Brain microvascular endothelial cell (primary cell): ENCODE measurements at places on chromosomes 1 and 21.

DNA sequence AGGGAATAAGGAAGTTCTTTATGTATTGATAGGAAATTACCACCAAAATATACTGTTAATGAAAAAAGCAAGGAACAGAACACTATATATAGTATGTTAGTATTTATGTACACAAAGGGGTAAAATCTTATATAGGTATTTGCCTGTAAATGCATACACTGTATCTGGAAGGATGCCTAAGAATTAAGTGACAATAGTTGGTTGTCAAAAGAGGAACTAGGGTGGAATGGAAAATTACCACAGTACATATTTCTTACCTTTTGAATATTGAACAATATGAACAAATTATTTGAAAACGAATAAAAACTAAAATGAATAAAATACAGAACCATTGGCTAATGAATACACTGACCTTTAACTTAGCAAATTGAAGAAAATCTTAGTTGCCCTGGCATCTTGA lies 13.6 kb downstream of the ARPC5 start:
- no peak for DNase-seq

- peak; percentile 43 for DNase-seq
These were observed 923 bp upstream of the IFNGR2 start for GRCh38 chr21:33402001-33402979.

- no peak for DNase-seq
These were observed 4.5 kb downstream of the CNR2 start for GRCh38 chr1:23908453-23909341.

DNA sequence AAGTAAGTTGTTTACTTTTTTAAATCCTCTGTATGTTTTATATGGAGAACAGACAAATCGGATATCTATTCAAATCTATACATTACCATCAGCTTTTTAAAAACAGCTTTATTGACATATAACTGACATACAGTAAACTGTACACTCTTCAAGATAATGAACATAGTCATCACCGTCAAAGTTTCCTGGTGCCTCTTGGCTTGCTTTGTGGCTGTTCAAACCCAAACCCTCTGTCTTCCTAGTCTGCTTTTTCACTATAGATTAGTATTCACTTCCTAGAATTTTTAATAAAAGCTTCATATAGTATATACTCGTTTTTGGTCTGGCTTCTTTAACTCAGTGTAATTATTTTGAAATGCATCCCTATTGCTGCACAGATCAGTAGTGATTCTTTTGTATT lies 56.4 kb upstream of the TPTE start:
- no peak for DNase-seq

DNA sequence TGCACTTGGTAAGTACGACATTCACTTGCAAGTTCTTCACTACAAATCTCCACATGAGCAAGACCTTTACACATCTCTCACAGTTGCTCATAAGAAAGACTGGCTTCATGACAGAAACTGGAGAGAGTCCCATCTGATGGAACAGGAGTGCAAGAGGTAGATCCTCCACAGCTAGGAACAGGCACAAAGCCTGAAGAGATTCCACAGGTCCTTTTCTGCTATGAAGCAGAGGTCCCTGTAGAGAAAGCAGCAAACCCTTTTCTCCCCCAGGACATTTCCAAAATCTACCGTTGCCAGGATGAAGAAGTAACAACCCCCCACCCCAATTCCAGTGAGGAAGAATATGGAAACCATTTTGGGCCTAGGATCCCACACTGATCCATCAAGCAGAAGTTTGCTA lies 47.3 kb downstream of the EIF4G3 start:
- DNase-seq, result no peak

- DNase-seq, result no peak
These were observed 82.5 kb downstream of the DESI2 start for GRCh38 chr1:244735404-244735803.

DNA sequence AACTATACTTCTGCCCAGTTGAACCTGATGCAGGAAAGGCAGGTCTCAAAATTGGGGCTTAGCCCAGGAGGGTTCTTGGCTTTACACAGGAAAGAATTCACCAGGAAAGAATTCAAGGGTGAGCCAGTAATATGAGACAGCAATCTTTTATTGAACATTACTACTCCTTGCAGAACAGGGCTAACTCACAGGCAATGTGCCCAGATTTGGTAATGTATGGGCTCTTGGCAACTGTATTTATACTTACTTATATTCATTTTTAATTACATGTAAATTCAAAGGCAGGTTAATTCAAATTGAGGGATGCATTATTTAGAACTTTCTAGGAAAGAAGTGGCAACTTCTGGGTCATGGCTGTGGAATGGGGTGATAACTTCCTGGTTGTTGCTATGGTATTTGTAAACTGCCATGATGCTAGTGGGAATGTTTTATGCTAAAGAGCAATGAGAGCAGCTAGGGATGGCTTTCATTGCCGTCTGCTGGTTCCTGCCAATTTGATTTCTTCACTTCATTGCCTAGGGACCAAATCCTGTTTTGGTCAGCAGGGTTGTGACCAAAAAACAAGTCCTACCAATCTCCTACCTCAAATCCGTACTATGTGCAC lies 107.5 kb downstream of the CHRM3 start:
- DNase-seq, result no peak

DNA sequence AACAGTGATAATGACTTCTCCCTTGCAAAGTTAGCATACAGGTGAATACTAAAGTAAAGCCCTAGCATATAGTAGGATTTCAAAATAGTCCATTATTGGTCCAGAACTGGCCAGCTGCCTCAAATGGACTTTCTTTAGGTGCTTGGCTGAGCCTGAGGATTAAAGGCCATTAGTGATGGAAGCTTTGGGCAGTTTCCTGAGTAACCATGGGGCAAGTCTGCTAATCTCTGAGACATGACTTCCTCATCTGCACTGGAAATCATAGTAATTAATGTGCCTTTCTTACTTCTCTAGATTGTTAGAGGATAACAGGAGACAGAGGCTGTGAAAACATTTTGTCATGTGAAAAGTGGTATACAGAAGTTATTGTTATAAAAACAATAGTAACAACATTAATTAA lies 156.5 kb upstream of the UBE2U start:
- no peak for DNase-seq

DNA sequence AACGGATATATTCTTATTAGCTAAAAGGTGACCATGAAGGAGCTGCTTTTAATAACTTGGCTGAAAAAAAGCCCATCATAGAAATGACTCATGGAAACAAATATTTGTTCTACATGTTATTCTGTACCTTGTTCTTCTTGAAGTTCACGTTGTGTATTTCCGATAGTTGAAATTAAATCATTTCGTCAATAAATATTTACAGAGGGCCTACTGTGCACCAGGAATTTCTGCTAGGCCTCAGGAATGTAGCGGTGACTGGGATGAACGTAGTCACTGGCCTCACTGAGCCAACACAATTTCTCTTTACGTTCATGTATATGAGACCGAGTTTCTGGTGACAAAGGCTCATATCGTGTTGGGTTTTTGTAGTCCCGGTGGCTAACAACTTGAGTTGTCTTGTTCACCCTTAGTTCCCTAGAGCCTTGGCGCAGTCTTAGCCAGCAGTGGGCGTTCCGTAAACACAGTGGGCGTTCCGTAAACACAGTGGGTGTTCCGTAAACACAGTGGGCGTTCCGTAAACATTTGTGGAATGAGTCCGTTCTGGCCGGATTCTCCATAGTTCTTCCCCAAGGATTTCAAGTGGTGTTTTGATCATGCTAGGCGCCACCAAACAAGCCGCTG lies 53.2 kb upstream of the VAMP3 start:
- DNase-seq, result no peak

DNA sequence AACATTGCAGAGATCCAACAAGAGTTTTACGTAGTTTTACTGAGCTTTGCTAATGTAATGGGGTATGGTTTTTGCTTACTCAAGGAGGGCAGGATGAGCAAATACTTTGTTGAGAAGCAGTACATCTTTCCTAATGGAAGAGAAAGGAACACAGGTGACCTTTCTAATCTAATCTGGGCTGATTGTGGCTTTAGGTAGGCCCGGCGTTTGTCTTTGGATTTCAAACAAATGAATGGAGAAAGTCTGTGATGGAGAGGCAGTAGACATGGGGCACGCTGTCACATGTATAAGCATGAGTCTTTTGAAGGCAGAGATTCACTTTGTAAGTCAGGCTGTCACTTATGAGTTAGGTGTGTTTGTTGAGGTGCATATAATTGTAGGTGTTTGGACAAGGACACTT lies 1.7 kb downstream of the PLEKHM2 start:
- DNase-seq, result no peak

DNA sequence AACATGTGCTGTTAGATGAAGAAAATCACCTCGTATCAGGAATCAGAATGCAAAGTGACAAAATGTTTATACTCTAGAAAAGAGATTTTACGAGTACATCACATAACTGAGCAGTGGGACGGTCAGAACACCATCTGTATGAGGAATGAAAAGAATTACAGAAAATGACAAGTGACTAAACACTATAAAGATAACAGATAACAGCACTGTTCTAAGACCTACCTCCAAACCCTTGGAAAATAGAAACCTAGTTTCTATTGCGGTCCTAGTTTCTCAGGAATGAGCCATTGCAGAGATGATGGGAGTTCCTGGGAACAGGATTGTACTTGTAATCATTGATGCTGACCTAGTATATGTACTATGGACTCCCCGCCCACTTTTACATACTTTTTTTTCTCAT lies 839.4 kb upstream of the ADAMTS5 start:
- DNase-seq, result no peak

- no peak for DNase-seq
These were observed 124.9 kb upstream of the BACE2 start for GRCh38 chr21:41043014-41043413.

- DNase-seq, result no peak
These were observed 34.8 kb downstream of the LRRC8C start for GRCh38 chr1:89667691-89668090.

DNA sequence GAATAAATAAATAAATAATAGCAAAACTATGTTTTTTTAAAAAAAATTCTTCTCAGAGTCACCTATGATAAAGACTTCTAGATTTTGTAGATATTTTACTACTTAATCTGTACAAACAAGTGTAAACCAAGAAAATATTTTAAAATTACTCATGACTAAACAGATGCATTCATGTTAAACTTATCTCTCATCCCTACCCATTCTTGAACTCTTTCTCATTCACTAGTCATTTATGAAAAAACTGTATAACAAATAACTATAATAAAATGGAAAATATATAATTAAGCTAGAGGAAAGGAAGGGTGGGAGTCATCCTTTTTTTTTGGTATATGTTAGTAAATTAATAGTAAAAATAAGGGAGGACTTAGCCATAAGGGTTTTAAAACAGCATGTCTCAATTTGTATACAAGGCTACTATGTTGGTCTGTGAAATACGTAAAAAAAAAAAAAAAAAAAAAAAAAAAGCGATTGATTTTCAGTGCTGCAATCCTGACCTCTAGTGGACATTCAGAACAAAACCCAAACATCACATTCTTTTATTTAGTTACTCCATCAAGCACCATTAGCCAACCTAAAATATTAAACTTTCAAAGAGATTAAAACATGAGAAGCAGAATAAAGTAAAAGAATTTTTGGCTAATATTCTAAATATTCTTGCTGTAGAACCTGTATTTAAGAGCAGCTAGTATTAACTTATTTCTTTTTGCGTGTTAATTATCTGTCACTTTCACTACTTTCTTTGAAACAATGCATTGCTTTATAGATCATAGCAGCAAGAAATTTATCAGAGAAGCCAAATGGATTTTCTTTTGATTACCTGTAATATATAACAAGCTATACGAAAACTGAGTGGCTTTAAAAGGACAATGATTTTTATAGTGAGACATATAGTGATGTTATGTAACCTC lies 255.8 kb upstream of the CACYBP start:
- no peak for DNase-seq

DNA sequence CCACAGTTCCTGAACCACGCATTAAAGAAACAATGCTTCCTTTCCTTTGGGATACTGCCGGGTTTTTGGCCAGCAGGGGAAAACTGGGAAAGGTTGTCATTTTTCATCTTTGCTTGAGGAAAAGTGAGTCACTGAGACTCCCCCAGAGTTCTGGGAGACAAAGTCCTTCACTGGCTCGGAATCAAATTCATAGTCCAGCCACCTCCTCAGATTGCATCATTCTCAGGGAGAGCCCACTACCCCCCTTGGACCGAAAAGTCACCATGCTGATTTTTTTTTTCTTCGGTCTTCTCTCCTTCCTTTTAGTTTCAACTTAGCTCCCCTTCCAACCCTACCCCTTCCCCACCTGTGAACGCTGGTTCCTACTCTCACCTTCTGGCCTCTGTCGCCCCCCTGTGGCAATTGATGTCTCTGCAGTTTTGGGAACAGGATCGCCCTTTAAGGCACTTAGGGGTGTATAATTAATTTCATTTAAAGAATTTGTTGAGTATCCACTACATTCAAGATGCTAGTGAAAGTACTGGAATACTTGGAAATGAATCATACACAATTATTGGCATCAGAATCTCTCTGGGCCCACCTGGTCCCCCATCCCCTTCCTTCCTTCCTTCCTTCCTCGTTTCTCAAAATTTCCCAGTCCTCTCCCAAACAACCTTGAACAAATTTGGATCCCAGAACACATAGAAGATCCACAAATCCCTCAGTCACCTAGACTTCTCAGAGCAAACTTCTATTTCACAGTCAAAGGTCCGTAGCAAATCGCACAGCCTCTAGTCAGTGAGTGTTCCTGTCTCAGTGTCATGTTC lies 6.9 kb downstream of the ACKR1 start:
- DNase-seq, result no peak

- DNase-seq, result no peak
These were observed 1.6 kb downstream of the DONSON start for GRCh38 chr21:33586927-33587326.

DNA sequence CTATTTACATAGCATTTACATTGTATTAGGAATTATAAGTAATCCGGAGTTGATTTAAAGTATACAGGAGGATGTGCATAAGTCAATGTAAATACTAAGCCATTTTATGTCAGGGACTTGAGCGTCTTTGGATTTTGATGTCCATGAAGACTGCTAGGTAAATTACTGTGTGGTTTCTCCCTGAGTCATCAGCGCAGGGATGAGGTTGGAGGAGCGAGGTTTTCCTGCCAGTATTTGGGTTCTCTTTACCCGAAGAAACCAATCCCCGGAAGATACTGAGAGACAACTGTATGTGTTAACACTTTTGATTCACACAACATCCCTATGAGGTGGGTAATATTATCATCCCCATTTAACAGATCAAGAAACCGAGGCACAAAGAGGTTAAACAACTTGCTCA lies 29.3 kb downstream of the BATF3 start:
- no peak for DNase-seq

- DNase-seq, result peak; percentile 5
These were observed 184.9 kb downstream of the DYRK1A start for GRCh38 chr21:37551331-37551992.

- DNase-seq, result no peak
These were observed 3.1 kb upstream of the MROH9 start for GRCh38 chr1:170932236-170932635.

- no peak for DNase-seq
These were observed 112.6 kb downstream of the NOS1AP start for GRCh38 chr1:162182090-162182489.

DNA sequence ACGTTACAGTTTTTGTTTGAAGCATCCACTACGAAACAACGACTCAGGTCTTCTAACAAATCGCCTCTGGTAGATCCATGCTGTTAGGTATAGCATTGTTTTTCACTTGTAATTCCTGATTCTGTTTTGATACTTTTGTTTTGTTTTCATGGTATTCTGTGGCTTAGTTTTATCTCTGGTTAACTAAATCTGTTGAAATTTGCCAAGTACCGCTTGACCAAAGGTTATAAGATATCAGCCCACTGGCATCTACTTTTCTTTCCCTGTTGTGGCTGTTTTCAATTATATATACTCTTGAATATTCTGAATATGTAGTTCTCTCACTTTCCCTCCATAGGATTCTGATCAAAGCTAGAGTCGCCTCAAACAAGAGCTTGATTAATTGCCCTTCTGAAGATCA lies 274.8 kb upstream of the C1orf105 start:
- no peak for DNase-seq

GRCh38 chr21:33916200-33916567 lies 580 bp upstream of the ATP5PO start:
- DNase-seq, result no peak
